ENCODE measurements at places on chromosomes 1 and 21.

- no peak for DNase-seq
Measured at GRCh38 chr21:24456358-24456757, 1150.9 kb downstream of the MRPL39 start.

GRCh38 chr1:202658251-202658759 lies 51.9 kb downstream of the SYT2 start:
- no peak for DNase-seq

DNA sequence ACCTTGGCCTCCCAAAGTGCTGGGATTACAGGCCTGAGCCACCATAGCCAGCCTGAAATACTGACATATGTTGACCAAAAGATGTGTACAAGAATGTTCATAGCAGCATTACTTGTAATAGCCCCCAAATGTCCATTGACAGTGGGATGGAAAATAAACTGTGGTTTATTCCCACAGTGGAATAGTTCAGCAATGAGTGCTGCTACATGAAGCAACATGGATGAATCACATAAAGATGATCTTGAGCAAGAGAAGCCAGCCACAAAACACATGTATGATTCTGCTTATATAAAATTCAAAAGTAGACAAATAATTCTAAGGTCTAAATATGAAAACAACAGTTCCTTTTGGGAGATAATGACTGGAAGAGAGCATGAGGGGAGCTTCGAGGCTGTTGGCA lies 9.1 kb upstream of the CREG1 start:
- DNase-seq, result no peak

- DNase-seq, result no peak
Measured at GRCh38 chr1:186571771-186572170, 108.5 kb downstream of the PTGS2 start.

DNA sequence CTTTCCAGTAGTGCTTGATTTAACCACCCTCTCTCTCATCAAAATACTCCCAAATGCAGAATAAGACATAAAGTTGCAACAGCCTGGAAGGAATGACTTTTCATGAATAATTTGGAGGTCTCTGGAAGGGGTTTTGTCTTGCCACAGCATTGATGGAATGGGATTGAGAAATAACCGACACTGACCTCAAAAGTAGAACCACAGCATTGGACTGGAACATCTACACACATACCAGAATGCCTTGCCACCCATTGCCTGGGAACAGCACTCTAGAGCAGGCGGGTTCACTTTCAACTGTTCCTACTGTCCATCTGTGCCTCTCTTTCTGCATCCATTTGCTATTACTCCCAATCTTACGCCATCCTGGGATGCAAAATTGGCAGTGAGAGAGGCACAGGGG lies 149.1 kb upstream of the USP24 start:
- no peak for DNase-seq

DNA sequence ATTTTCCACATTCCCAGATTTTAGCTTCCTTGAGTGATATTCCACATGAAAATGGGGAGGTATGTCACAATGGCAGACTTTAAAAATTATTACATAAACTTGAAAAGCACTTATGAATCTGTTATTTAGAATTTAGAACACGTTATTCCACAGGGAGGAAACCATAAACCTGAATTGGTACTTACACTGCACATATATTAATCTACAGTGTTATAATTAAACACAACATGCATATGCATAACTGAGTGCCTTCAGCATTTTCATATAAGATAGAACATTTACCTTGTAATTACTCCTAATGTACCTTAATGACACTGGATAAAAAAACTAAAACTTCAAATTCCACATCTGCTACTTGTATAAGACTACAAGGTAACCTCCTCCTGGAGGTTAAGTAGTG lies 9.8 kb downstream of the ARHGAP29 start:
- DNase-seq, result no peak

DNA sequence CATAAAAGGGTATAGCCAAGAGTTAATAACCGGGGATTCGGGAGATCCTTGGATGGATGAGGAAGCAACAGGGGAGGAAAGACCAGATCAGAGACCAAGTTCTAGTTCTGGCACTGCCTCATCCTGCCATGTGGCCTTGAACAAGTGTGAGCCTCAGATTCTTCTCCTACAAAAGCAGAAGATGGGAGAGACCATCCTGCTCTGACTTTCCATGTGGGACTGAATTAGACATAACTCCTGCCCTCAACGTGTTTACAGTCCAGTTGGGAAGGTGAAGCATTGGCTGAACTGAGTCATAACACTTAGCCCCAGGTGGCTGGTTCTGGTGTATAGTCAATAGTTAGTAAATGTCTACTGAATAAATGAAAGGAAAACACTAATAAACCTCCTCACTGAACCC lies 12.1 kb upstream of the CNR2 start:
- no peak for DNase-seq

GRCh38 chr1:20847611-20848080 lies 60.5 kb upstream of the HP1BP3 start:
- no peak for DNase-seq

- peak; percentile 43 for DNase-seq
Measured at GRCh38 chr1:246689409-246690008, 34.7 kb upstream of the SCCPDH start.

- DNase-seq, result peak; percentile 75
Measured at GRCh38 chr1:203572134-203572625, 54.5 kb upstream of the ATP2B4 start.

GRCh38 chr1:212951126-212951946 lies 995 bp downstream of the VASH2 start:
- DNase-seq, result peak; percentile 36

DNA sequence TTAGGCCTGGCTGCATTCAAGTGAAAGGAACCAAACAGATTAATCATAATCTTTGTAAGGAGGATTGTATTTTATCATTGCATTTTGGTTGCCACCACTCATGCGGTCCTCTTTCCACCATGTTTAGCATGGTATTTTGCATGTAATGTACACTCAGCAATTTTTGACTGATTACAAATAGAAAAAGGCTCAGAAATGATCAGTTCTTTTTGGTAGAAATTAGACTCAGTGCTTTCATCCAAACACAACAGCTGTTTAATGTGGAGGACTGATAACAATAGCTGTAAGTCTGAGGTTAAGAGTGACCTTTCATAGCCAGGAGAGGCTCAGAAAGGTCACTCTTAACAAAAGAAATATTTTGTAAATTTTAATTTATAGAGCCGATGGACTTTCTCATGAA lies 25.3 kb upstream of the DPH5 start:
- no peak for DNase-seq

Measured in femur (tissue), 1 donor.